ENCODE measurements at places on chromosomes 11 and 22. TPM values are rescaled to one million over a fixed set of nuclear protein-coding genes. Genes with fewer than 3 reads are reported as not detected.

Gene BBOX1
- total RNA-seq, result not detected

GRCh38 chr11:2533587-2534133 lies 88.9 kb downstream of the KCNQ1 start:
- no peak overlapping the region for H3K4me3 ChIP-seq
- no peak overlapping the region for H3K27ac ChIP-seq
- no peak for DNase-seq
- H3K4me1 ChIP-seq, result peaks cover 8% of the 10 kb centered on the region

GRCh38 chr11:13174090-13174489 lies 103.5 kb upstream of the BMAL1 start:
- DNase-seq, result no peak
- no peak overlapping the region for H3K4me3 ChIP-seq
- no peaks in the 10 kb centered on the region for H3K27me3 ChIP-seq
- H3K4me1 ChIP-seq, result no peaks in the 10 kb centered on the region
- H3K27ac ChIP-seq, result no peak overlapping the region

GRCh38 chr11:108775324-108775723 lies 110.5 kb downstream of the DDX10 start:
- H3K4me1 ChIP-seq, result no peaks in the 10 kb centered on the region
- no peak overlapping the region for H3K27ac ChIP-seq
- H3K36me3 ChIP-seq, result no peaks in the 10 kb centered on the region
- DNase-seq, result no peak
- H3K27me3 ChIP-seq, result no peaks in the 10 kb centered on the region
- no peak overlapping the region for H3K4me3 ChIP-seq

Data from GM12878 (cell line).